ENCODE measurements at places on chromosomes 7 and 10.

GRCh38 chr10:101709359-101710058, 14.5 kb upstream of the FBXW4 start:
- no peak for DNase-seq

- no peak for DNase-seq
Measured at GRCh38 chr10:95289921-95290421, 832 bp downstream of the PDLIM1 start.

- DNase-seq = no peak
Measured at GRCh38 chr10:104258209-104258608, 3.5 kb downstream of the GSTO1 start.

GRCh38 chr10:3805201-3805790, 20.3 kb upstream of the KLF6 start:
- peak; percentile 56 for DNase-seq

GRCh38 chr7:4876586-4876985, 6.9 kb downstream of the RADIL start:
- no peak for DNase-seq

DNA sequence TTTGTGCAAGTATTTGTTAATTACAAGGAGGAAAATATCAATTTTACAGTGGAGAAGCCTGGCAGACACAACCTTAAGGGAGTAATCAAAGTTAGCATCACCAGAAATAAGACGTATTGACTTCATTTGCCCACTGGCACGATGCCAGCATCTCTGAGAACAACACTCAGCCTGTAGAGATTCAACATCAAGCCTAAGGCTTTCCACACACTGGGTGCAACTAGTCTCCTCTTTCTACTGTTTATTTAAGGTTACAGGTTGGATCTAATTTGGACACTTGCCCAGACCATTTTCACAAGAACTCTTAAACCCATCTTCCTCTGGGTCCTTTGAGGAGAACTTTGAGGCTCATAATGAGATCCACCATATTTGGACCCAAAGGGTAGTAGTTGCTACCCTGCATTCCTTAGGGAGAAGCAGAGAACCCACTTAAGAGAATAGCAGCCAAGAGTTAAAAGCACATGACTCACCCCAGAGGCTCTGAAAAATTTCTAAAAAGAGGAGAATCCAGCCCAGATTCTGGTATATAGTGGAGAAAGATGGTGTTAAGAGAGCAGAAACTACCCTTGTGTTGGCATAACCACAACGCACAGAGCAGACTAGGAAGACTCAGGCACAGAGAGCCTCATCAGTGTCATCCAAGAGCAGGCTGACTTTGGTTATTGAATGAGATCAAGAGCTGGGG, 97.3 kb downstream of the CCDC71L start:
- no peak for DNase-seq

GRCh38 chr7:157789942-157790341, 453.1 kb downstream of the DNAJB6 start:
- DNase-seq = no peak
